DMS 273 treated with DMSO at 0.1 percent for 48 hours (cell line): ENCODE measurements at places on chromosomes 13 and 19.

DNA sequence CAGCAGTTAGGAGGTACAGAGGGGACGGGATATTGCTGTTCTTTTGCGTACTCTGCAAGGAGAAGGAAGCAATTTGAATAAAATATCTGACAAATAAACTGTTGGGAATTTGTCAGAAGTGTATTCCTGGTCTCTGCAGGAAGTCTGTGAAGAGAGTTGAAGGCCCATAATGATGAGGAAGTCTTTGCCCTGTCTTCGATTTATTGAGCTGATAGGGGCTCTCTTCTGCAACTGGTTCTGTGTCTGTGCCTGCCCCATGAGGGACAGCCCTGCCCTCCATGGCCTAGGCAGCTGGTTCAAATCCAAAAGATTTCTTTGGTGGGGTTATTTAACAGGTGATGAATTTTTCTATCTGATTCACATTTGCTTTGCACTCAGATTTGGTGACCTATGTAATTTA is 339.7 kb upstream of the EDNRB start:
- DNase-seq = no peak

DNA sequence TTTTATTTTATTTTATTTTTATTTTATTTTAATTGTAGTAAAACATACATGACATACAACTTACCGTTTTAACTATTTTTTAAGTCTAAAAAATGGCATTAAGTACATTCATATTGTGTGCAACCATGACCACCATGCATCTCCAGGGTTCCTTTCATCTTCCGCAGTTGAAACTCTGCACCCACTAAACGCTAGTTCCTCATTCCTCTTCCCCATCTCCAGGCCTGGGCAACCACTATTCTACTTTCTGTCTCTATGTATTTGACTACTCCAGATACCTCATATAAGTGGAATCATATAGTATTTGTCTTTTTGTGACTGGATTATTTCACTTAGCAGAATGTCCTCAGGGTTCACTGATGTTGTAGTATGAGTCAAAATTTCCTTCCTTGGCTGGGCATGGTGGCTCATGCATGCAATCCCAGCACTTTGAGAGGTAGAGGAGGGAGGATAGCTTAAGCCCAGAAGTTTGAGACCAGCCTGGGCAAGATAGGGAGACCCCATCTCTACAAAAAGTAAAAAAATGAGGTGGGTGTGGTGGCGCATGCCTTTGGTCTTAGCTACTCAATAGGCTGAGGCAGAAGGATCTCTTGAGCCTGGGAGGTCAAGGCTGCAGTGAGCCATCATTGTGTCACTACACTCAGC is 55.7 kb upstream of the ZNF507 start:
- DNase-seq = no peak

DNA sequence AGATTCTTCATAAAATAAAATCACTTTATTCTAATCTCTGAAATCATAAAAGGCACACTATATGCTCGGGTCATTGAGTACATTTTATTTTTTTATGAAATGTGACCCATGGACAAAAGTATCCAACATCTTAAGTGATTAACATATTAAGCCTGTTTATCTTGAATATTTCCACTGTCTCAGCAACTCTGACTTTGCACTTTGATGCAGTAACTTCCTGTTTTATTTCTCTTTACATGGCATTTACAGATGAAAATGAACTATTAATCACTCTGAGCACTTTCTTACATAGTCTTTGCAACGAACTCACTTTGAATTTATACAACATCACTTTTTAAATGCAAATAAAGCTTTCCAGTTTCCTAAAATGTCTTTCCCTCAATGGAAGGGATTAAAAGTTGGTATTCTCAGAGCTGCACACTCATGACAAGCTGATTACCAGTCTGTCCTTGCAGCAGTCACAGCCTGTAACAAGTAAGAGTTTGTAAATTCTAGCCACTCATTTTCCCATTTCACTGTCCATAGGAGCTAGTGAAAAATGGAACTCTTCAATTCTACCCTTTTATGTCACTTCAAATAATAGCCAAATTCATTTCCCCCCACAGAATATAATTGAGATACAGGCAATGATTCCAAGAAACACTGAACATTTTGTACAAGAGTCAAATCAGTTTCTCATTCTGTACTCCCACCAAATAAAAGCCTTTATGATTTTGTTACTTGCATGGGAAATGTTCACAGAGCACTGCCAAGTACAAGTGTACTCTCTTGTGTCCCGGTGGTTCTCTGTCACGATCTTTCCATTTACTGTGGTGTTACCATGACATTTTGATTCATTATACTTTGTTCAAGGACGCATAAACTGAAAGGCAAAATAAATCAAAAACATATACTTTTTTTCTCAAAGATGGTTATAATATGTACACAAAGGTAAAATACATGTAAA is 1968.9 kb downstream of the PCDH9 start:
- no peak for DNase-seq

GRCh38 chr13:71871844-71872243 is 4.8 kb upstream of the DACH1 start:
- DNase-seq = no peak

DNA sequence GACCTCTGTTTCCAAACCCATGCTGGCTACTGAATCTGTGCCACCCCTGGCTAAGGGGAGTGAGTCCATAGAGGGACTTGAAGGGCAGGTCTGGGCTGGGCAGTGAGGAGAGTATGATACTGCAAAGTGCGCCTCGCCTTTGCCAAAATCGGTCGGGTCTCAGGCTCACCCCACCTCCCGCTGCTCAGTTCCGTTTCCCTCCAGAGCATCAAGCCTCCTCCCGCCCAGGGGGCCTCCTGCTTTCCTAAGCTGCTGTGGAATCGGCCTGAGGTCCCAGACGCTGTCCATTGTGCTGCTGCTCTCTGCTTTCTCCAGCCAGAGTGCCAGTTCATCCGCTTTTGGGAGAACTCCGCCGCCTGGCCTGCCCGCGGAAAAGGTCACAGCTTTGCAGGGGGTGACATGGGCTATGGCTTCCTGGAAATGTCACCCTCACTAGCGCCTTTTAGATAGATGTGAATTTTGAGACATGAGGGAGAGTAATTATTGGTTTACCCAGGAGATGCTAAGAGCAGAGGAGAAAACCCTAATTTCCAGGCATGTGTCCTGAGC is 1418.4 kb downstream of the UQCRFS1 start:
- DNase-seq = no peak

DNA sequence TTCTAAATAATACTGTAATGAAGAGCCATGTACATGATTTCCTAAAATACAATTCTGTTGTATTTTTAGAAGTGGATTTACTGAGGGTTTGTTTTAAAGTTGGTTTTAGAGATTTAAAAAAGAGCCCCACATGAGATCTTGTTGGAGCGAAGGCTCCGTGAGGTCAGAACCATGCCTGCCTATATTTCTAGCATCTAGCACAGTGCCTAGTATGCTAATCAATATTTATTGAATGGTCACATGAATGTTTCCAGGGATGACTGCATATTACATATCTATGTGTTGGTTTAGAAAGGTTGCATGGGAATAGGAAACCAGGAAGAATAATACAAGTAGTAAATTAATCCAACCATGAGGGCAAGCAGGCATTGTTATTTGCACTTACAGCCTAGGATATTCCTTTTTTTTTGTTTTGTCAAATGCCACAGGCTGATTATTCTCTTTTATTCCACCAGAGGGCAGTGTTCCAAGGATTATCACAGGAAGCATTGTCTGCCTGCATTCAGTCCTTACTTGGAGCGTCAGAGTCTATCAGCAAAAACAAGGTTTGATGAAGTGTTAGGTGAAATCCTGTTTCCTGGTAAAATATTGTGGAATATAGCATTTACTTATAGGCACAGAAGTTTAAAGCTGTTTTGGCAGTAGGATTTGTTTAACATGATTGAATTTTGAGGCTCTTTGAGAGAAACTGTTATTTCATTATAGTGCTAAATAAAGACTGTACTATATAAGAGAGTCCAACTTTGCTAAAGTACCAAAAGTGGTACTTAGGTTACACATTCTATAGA is 46.8 kb downstream of the COG3 start:
- DNase-seq = peak; percentile 5

GRCh38 chr13:27022571-27023311 is 148.9 kb downstream of the USP12 start:
- no peak for DNase-seq

GRCh38 chr19:46213806-46214205 is 15.7 kb upstream of the IGFL1 start:
- DNase-seq = no peak
